Activated naive CD8-positive, alpha-beta T cell treated with anti-CD3 and anti-CD28 coated beads for 36 hours (primary cell): ENCODE measurements at places on chromosomes 11 and 22.

DNA sequence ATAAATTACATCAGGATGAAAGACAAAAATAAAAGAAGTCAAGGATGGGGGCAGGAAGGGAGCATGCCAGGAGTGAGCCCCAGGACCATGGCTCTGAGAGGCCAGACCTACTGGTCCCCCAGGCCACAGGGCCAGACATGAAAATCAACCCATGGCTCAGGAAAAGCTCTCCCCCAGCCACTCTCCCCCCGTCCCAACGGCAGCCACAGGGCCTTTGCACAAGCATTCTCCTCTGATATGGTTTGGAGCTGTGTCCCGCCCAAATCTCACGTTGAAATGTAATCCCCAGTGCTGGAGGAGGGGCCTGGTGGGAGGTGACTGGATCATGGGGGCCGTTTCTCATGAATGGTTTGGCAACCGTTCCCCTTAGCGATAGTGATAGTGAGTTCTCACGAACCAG lies 80.8 kb upstream of the ANO1 start:
- no peak for DNase-seq

DNA sequence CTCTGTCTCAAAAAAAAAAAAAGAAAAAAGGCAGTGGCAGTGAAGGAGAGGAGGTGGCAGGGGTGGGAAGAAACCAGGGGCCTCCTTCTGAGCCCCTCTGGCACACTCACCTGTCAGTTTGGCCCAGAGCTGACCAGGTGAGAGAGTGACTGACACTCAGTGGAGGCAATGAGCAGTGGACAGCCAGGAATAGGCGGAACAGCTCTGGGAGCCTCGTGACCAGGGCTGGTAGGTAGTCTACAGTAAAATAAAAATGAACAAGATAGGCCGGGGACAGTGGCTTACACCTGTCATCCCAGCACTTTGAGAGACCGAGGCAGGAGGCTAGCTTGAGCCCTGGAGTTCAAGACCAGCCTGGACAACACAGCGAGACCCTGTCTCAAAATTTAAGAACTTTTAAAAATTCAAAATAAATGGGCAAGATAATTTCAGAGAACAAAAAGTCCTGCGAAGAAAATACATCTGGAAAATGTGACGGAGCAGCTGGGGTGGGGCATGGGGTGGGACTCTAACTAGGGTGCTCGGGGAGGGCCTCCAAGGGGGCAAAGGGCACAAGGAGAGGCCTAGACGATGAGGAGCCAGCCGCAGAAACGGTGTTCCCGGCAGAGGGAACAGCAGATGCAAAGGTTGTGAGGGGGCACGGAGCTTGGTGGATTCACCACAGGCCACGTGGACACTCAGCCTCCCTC lies 3.8 kb upstream of the PDXP start:
- DNase-seq = no peak

- peak; percentile 69 for DNase-seq
Measured at GRCh38 chr22:30314915-30315314, 11.8 kb downstream of the TBC1D10A start.

DNA sequence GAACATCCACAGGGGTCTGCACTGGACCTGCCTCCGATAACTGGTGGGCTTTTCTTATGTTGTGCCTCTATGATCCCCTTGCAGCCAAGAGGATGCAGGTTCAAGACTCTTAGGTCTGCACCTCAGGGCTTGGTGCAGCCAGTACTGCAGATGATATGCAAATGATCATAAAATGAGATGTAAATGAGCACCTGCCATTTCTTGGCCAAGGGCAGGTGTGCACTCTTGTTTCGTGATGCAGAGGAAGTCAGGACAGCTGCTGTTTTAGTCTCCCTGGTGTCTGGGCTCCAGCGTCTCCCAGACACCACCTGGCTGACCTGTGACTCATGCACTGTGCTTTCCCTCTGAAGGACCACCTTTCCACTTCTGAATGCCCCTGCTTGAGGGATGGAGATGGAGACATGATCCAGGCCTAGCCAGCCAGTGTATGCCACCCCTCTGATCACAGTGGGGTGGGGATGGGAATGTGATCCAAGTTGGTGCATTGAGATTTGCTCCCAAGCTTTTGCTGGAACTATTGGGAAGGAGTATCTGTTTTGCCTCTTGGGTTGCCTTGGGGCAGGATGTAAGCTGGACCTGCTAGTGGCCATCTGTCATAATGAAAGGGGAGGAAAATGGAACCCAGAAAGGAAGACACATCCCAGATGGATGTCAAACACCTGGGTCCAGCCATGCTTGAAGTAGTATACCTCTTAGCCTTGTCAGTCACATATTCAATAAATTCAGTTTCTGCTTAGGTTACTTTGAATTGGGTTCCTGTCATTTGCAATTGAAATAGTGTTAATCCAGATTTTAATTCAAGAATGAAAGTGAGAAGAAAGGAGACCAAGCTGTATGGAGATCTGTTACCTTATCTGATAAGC lies 3.3 kb upstream of the KCNJ11 start:
- DNase-seq = no peak

- no peak for DNase-seq
Measured at GRCh38 chr11:106961518-106961917, 56.8 kb downstream of the GUCY1A2 start.

DNA sequence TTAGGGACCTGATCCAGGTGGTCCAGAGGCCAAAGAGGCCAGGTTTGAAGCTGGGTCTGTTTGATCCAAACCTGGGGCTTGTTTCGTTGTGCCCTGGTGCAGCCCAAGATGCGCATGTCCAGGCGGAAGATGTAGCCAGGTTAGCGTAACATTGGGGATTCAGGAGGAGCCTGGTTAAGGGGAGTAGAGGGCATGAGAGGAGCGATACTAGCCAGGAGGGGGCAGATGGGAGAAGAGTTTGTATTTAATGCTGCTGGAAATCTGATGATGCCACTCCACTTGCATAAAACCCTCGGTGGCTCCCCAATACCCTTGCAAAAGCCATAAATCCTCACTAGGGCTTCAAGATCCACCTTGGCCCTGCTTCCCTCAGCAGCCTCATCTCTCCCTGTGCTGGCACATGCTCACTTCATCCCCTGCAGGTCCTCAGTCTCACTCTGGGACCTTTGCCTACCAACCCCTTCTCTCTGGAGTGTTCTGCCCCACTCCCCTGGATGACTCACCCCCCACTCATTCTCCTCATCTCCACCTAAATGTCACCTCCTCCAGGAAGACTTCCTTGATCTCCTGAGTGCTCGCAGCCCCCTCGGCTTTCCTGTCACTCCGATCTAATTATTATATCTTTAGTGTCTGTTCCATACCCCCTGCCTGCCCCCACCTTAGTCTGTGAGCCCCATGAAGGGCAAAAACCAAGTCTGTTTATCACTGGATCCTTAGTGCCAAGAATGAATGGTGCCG lies 95.9 kb downstream of the MIAT start:
- no peak for DNase-seq

- DNase-seq = peak; percentile 34
Measured at GRCh38 chr22:18103527-18104269, 6.9 kb upstream of the TUBA8 start.

DNA sequence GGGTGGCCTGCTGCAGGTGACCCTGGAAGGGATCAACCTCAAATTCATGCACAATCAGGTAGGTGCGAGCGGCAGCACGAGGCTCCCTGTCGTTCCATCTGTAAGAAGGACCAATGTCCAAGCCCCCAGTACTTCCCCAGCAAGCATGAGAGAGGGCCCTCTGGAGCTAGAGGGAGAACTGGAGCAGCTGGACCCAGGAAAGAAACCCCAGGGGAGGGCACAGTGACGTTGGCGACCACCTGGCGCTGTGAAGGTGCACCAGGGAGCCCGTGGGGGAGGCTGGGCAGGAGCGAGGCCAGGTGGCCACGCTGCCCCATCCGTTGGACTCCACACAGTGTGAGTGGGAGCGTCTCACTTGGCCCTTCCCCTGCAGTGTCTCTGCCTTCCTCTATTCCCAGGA lies 28.0 kb downstream of the MYBPC3 start:
- DNase-seq = no peak

DNA sequence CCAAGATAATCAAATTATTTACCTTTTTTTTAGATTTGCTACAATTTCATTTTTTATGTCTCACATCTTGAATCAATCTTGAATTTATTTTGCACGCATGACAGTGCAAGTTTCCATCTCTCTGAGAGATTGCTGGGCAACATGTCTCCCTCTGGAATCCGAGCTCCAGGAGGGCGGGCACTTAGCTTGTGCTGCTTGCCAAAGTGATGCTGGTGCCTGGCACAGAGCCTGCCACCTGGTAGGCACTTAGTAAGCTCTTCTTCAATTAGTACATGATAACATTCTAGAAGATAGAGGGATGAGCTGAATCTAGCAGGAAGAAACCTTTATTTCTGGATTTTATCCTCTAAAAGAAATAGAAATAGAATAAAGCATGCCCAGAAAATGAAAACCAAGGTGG lies 27.5 kb upstream of the OR9I1 start:
- no peak for DNase-seq

DNA sequence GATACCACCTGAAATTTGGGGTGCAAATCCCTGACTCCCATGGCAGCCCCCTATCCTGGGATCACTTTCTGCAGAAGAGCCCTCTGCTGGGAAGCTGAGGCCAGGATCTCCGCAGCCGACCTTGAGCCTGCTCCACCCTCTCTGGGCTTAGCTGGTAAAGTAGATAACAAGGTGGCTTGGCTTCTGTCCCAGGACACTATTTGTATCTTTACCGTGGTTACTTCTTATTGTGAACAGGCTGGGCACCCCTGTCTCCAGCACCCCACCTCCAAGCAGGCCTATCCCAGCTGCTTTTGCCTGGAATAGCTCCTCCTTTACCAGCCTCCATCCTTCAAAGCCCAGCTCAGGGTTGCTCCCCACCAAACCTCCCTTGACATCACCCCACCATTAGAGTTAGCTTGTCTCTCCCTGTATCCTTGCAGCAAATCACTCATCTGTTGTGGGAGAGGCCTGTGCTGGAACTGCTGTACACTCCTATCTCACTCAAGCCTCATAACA lies 35.2 kb upstream of the P2RY2 start:
- no peak for DNase-seq

DNA sequence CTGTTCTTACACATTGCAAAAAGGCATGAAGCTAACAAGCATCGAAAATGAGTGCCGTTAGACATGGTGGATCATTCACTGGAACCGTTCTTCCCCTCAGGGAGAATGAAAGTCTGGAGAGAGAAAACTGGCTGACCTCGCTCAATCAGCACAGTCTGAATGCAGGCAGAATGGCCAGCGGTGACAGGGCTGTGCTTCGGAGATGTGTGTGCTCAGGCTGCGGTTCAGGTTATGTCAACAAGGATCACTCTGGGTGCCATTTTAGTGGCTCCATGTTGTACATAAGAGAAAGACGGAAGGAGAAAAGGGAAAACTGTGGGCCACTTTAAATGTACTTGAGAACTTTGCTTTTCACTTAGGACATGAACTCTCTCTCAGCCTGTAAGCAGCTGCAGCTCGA lies 749.8 kb upstream of the ARHGAP42 start:
- DNase-seq = no peak

DNA sequence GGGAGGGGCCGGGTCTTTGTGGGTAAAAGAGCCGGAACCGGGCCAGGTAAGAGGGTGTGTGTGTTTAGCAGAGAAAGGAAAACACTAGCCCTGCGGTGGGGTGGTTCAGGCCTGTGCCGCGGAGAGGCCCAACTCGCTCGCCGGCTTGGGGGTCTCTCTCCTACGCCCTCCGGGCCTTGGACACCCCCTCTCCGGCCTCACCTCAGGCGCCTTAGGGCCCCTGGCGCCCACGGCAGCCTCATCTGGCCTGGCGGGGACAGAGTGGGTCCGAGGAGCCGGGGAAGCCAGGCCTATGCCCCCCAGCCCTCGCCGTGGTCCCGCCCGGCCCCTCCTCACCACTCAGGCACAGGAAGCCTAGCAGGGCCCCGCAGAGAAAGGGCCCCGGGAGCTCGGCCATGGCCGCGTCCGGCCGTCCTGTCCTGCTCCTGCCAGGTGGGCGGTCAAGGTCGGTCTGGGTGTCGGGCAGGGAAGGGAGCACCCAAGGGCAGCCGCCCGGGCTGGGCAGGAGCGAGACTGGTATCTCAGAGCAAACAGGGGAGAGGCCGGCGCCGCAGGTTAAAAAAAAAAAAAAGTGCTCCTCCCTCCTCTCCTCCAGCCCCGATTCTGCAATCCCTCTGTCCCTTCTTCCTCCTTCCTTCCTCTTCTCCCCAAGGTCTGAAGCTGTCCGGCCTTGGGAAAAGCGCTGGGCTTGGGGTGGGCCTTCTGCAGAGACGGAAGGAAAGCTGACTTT lies at the start of gene VSIG2:
VSIG2 (minus strand) TSS at position 515 of the 730 bp plus-strand sequence; CDS start at position 397, 118 bp downstream.
- no peak for DNase-seq

DNA sequence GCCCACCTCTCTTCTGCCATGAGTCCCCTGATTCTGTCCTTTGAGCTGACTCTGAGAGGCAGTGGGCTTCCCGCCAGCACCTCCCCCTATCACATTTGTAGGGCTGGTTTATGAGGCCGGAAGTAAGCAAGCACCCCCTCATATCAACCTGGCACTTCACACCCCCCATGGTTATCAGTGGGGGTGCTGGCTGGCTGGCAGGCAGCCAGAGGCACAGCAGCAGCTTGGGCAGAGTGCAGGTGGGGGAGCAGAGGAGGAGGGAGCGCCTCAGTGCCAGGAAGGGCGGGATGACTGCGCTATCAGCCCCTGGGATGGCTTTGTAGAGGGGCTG lies 22.9 kb upstream of the CHRM4 start:
- no peak for DNase-seq

GRCh38 chr11:103881584-103881983 lies 154.9 kb upstream of the DDI1 start:
- no peak for DNase-seq
